ENCODE measurements at places on chromosomes 5 and 9.

DNA sequence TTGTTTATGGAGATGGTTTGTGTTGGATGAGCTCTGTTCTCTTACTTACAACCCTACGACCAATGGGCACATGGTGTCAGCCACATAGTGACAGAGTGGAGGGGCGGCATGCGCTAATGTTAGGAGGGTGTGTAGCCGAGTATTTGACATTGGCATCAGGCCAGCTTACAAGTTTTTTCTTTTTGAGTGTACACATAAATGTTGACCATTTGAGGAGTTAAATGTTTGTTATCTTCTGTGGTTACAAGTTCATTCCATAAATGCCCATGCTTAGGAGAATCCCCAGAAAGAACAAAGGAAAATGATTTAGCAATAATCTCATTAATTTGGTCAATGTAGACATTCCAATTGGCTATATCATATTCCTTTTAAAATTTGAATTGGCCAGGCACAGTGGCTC is 180.1 kb upstream of the ELL2 start:
- no peak for DNase-seq

GRCh38 chr9:121196389-121196788 is 5.3 kb downstream of the RAB14 start:
- peak; percentile 22 for DNase-seq

- DNase-seq = no peak
Observed at GRCh38 chr5:51104556-51104955, 278.7 kb upstream of the ISL1 start.

GRCh38 chr5:105684799-105685198 is 1985.9 kb downstream of the EFNA5 start:
- no peak for DNase-seq

DNA sequence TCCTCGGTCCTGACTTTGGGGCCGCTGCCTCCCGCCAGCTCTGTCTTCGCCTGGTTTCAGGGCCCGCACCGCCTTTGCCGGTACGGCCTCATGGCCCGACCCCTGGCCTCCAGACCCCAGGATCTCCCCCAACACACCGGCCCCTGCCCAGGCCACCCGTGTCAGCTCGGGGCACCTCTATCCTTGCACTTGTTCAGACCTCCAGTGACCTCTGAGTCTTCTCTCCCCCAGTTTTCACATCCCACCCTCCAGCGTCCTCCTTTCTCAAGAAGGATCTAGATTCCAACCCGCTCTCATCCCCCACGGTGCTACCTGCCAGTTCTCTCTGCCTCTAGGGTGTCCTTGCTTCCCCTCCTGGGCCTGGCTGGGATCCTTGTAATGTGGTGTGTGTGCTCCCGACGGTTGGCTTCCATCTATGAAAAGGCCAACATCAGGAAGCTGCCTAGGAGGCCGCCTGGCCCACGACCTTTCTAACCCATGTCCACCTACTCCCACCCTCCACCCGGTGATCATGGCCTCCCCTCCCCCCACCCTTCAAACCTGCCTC is 61.1 kb downstream of the SPATA31C2 start:
- DNase-seq = no peak

- DNase-seq = no peak
Observed at GRCh38 chr9:19104515-19105282, 2.0 kb upstream of the HAUS6 start.

GRCh38 chr5:31895199-31895820 is 256.4 kb downstream of the PDZD2 start:
- no peak for DNase-seq

DNA sequence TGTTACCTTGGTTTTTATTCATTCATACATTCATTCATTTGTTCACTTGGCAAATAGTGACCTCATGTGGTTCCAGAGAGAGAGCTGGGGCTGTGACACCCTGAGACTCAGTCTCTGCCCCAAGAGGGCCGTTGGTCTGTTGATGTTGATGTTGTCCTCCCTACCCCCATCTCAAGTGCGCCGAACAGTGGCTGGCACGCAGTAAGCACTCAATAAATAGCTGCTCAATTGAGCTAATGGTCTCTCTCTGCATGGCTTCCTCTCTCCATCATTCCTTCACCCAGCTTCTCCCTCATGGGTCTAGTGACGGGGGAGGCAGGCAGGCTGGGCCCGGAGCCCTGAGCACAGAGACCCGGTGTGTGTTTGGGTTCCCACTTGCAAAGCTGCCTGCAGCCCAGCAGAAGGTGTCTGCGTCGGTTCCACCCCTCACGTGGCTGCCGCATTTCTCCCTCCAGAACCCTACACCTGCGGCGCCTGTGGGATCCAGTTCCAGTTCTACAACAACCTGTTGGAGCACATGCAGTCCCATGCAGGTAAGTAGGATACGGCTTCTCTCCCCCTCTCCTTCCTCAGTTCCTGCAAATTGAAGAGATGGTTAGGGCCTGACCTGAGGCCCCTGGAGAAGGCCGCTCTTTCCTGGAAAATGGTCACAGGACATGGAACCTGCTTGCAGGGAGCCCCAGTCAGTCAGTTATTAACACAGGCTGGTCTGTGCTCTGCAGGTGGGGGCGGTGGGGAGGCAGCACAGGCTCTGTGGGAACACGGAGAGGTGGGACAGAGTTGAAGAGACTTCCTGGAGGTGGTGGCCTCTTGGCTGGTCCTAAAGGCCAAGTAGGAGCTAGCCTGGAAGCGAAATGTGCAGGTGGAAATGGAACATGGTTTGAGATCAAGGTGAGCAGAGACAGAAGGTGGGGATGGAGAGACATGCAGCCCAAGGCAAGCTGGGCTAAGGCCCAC is 42.0 kb downstream of the AMBP start:
- no peak for DNase-seq

- DNase-seq = no peak
Observed at GRCh38 chr9:137008312-137008711, 11.9 kb upstream of the CLIC3 start.

DNA sequence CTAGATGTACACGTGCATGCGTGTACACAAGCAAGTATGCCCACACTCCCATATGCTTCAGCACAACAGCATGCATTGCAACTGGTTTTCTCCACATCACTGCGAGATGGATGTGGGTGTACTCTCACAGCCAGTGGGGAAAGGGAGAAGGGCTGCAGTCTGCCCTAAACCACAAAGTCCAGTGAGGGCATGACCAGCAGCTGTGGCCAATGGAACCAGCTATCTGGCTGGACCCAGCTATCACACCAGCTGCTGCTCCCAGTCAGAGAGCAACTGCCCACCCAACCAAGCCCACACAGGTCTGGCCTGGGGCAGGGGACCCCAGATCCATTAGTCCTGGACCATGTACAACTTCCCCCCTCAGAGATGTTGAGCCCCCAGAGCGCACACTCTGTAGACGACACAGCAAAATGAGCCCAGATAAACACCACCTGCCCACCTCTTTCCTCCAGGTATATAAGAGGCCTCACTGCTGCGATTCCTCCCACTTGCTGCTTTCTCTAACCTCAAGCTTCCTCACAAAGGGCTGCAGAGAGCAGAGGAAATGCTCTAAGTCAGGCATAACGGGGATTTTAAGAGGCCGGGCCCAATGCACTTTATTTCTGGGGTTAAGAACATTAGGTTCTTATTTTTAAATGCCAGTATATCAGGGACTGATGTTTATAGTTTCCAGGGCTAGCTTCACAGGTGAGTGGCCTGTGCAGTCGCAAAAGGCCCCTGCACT is 39.0 kb downstream of the SHB start:
- no peak for DNase-seq

DNA sequence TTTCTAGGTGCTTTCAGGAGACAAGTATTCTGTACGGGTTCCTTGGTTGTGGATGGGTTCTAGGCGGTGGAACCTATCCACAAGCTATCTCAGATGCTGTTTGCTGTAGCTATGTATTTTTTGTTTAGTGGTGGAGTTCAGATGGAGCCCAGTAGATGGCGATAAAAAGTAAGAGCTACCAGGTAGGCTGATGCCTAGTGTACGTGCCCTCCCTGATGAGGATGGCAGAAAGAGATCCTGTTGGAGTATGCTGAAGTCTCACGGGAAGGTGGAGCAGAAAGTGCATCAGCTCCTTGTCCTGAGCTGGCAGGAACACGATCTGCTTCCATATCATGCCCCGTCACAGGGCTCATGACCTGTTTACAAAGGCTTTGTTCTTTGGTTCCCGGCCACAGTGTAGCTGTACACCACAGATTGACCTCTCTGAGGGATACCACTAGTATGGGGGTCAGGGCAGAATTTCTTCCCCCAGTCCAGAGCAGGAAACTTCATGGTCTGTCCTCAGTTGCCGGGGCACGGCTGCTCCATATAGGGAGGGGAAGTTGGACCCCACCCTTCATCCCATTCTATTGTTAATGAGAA is 12.6 kb upstream of the UGT3A2 start:
- peak; percentile 35 for DNase-seq

All from hematopoietic multipotent progenitor cell treated with erythropoietin and hydrocortisone succinate and interleukin-3 and kit ligand, for 15 days (in vitro differentiated cells).